Lower leg skin (tissue), 4 donors: ENCODE measurements at places on chromosomes 7 and 10.

DNA sequence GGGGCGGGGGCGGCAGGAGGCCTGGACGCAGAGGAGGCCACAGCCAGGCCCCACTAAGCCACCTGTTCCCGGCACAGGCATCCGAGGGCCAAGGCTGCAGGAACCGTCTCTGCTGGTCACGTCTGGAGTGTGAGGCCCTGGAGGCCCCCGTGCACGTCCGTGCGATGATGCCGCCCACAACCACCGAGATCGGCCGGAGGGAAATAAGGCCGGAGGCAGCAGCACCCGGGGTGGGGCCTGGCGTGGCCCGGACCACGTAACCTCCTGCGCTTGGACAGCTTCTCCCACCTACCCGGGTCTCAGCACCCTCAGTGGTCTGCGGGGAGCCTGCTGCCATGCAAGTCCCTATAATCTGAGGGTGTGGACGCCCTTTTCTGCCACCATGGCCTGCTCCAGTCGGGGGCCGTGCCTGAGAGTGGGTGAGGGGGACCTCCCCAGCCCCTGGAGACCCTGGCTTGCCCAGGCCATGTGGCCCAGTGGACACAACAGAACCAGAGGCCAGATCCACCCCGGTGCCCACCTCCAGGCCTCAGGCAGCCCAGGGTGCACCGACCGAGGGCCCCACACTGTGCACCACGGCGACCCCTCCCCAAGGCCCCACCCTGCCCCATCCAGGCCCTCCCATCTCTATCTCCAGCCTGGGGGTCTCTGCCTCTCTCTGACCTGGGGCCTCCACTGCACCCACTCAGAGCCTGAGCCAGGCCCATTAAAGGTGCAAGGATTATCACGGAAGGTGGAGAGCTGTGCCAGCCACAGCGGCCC is 83.1 kb downstream of the PDGFA start:
- no peak for DNase-seq

DNA sequence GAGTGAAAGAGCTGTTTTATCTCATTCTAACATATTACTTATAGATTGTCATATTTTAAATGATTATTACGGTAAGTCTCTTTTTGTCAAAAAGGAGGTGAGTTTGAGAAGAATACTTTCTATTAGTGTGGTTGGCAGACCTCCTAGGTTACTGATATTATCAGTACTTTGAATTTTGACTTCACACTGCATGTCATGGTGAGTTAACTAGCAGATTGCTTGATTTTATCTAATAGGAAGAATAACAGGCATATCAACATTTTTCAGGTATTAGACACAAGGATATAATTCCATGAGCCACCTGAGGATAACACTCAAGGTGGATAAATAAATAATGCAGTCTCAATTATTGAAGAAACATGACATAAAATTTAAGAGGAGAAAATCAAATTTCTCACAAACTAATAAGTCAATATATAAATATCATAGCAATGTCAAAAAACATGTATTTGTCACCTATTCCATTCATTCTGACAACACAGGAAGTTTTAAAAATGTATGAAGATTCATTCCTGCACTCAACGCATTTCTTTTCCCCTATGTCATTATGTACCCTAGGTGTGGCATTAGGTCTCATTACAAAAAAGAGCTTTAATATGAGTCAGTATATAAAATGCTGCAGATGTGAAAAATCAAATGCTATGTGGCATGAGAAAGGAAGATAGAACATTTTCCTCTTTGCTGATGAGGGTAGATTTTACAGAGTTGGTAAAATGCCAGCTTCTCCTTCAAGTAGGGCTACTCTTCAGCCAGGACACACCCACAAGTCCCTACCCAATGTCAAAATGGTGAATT is 1621.6 kb downstream of the REEP3 start:
- DNase-seq, result no peak

GRCh38 chr7:2516194-2516555 is 3.4 kb upstream of the LFNG start:
- DNase-seq, result no peak

GRCh38 chr7:117250801-117251200 is 72.1 kb downstream of the WNT2 start:
- no peak for DNase-seq

DNA sequence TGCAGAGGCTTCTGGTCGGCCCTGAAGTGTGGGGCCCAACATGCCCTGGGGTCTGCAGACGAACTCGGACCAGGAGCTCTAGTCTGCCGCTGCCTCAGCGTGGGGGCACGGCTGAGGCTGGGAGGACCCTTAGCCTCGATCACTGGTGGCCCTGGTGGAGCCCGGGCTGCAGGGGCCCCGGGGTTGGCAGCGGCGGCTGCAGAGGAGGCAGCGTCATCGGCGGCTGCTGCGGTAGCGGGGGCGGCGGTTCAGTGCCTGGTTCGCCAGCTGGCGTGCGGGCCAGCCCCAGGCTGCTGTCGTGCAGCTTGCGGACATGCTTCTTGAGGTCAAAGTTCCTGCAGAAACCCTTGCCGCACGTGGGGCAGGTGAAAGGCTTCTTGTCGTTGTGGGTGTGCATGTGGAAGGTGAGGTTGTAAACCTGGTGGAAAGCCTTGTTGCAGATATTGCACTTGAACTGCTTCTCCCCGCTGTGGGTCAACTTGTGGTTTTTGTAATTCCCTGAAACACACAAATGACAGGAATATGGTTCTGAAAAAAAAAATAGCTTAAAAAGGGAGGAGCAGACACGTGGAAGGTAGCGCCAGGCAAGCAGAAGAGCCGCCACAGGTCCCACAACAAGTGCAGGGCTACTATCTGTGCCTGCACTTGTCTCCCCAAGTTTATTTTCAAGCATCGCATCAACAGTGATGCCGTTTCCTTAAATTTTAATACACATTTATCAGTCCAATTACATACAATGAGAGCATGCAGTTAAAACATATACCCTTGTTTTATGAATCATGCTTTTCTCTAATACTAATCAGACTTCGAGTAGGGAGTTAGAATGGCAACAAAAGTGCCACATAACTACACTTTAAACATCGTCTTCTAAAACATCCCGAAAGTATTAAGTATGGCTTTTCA is 2.4 kb downstream of the FEZF1 start:
- DNase-seq, result no peak

- DNase-seq, result no peak
Measured at GRCh38 chr7:13447637-13448036, 541.8 kb downstream of the ETV1 start.

- DNase-seq, result no peak
Measured at GRCh38 chr10:109149666-109150350, 773.5 kb downstream of the XPNPEP1 start.

DNA sequence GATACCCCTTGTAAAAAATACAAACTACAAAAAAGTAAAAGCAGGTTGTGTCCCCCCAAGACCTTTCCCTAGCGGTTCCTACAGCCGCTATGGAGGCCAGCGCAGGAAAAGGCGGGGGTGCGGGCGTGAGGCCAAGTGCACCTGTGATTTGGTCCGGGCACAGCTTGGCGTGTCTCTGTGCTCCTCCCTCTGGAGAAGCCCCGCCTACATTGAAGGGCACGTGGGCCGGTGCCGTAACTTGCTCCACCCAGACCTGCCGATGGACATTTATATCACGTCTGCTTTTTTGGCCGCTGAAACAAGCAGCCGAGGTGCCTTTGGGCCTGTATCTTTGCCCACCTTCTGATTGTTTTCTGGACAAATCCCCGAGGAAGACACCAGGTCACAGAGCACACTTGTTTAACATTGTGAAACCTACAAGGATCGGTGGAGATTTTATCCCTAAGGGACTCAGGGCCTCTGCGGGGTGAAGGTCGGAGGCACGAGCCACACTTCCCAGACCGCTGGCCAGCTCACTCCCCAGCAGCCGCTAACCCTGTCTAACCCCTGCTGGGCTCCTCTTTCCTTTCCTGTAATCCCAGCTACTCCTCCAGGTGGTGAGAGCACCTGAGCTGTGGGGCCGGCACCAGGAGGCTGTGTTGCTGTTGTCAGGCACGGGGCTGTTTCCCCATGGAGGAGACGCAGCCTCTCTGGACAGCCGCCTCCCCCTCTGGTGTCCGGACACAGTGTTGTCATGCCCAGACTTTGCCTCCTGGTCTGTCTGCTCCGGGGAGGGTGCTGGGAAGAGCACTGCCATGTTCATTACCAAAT is 18.8 kb upstream of the INPP5A start:
- no peak for DNase-seq

DNA sequence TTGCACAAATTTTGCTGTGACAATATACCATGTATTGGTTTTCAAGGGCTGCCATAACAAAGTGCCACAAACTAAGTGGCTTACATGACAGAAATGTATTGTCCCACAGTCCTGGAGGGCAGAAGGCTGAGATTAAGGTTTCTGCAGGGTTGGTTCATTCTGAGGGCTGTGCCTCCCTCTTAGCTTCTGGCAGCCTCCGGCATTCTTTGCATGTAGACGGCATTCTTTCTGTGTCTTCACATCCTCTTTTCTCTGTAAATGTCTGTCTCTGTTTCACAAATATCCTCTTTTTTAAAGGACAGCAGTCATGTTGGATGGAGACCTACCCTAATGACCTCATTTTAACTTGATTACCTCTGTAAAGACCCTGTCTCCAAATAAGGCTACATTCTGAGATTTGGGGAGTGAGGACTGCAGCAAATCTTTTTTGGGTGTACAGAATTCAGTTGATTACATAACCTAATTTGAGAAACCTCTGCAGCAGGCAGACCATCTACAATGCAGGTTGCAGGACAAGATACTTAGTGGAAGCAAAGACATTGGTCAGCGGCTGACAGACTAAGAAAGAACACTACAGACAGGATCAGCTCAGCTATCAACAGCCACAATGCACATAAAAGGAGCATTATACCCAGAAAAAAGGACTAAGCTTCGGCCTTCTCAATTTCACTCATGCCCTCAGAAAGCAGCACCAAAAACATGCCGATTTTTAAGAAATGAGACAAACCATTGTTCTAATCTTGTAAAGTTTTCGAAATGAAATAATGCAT is 84.6 kb upstream of the FAM3C start:
- no peak for DNase-seq
